Tibial nerve (tissue), 4 donors: ENCODE measurements at places on chromosomes 5 and 9.

DNA sequence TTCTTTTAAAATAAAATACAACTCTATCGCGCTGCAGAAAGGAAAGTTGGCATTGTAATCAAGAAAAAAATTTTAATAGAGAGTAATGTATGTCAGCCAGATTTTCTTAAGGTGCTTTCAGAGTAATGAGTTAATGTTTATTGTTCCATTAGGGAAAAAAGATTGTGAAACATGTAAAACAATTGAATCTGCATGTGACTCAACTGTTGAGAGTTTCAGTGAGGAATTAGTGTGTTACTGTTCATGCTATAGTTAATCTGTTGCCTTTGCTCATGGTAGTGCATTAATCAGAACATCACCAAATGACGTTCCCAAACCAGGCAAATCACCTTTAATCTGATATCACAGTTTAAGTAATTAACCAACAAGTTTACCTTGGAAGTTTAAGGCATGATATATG is 600.5 kb downstream of the NR2F1-AS1 start:
- no peak for DNase-seq

GRCh38 chr9:128762671-128763449 is 8.9 kb downstream of the ZER1 start:
- no peak for DNase-seq

GRCh38 chr5:52810426-52810825 is 22.7 kb downstream of the ITGA1 start:
- DNase-seq = no peak

DNA sequence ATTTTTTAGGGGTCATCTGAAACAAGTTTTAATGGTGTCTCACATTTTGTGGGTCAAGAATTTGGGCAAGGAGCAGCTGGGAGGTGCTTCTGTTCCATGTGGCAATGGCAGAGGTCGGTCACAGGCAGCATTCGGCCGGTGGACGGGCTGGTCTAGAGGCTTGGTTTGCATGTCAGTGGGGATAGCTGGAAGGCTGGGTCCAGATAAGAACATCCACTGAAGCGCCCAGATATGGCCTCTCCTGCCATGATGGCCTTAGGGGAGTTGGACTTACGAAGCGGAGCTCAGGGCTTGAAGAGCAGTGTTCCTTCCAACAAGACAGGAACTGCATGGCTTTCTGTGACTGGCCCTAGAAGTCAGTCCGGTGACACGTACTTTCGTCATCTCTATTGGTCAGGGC is 30.3 kb downstream of the LHFPL2 start:
- no peak for DNase-seq

DNA sequence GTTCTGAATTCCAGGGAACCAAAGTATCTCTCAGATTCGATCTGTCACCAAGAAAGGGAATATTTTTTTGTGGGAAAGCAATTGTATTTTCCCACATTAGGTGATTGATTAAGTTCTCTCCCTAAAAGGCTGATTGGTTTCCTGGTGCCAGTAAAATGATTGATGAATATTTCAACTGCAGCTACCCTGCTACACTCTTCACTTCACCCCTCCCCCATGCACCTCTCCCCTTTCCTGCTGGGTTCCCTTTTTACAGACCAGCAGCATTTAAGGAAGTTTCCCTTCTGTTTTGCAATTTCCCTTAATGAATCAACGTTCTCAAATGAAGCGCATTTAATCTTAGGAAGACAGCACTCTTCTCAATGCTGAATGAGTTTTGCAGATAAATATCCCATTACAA is 13.1 kb downstream of the NR6A1 start:
- DNase-seq = no peak

DNA sequence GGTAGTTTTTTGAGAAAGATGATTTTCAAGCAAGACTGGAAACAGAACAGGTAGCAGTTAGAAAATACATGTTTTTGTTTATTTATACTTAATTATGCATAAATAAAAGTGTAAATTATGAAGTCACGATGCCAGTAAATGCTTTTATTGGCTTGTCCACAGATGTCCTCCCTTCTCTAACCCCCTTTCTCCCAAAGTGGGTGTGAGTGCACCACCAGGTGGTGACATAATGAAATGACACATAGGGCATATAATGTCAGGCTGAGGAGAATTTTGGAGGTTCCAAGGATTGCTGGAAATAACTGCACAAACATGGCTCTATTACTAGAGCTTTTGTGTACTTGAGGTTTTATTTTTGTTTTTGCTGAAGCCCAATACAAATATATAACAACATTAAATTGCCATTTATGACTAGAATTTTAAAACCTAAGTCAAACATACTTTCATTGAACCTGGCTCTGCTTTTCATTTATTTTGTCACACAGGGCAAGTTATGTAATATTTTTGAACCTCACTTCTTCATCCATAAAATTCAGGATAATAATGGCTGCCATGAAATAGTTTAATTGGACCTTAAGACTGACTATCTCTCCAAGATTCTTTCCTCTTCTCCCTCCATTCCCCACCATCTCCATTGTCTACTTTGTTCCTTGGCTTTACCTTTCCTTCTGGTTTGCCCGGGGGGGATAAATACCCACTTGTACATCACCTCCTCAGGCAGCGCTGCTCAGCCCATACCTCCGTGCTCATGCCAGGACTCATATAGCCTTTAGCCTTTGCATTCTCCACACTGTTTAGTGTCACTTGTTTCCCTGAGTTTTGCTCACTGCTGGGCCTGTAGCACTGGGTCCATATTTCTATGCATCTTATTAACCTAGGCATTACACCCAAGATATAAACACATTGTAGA is 168.8 kb downstream of the PDE4D start:
- no peak for DNase-seq

DNA sequence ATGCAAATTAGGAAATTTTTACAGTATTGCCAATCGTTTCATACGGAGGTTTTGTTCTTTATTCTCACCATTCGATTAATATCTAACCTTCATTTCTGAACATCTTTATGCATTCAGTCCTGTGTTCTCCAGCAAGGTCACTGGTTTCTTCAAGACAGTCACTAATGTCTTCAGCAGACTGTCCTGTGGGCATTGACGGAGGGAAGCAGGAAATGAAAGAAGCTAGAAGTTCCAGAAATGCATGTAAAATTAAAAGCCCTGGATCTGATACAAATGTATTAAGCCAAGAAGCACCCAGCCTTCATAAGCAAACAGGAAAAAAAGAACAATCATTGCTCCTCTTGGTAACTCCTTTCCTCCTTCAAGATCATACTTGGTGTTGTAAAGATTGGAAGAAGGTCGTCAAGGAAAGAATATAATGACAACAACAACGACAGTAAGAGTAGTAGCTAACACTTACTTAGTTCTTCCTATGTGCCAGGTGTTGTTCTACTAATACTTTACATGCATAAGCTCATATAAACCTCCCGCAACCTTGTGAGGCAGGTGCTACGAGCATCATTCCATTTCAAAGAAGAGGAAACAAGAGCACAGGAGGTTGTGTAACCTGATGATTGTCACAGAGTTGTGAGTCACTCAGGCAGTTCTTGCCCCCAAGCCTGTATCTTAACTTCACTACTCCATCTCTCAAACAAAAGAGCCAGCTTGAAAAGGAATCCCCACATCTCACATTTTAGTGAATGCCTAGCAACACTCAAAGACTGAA is 59.9 kb upstream of the CER1 start:
- DNase-seq = no peak

DNA sequence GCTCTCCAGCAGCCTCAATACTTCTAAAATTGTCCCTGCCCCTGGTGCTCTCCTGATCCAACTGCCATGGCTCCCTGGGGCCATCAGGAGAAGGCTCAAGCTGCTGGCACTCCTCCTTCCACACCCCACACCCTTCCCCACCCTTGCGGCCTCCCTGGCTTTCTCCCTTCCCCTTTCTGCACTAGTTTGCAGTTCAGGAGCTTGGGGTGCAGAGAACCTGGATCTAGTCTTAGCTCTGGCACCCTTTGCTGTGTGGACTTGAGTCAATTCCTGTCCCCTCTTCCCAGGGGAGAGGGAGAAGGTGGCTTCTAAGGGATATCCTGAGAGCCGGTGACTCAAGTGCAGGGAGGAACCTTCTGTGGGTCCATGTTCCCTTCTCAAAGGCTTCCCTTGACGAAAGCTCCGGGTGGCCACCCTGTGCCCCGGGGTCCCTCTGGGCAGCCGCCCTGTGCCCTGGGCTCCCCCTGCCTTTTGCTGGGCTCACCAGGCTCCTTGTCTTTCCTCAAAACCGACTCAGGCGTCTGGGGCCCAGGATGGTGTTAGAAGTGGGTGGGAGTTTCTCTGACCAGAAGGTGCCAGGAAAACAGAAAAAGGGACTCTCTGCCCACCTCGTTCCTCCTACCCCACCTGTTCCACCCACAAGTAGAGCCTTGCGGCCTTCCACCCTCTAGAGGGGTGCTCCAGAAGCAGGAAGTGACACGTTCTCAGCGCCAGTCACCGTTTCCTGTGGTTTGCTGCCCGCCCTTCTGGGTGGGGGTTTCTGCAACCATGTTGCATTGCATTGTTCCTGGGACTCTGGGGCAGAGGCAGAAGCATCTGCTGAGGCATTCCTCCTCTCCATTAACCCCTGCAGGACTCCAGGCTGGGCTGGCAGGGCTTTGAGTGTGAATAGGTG is 15.0 kb downstream of the GLIPR2 start:
- no peak for DNase-seq

GRCh38 chr5:56950626-56951125 is 1.2 kb downstream of the MIER3 start:
- peak; percentile 43 for DNase-seq
